Lung (tissue), 17 donors: ENCODE measurements at places on chromosomes 2 and 18. TPM values are rescaled to one million over a fixed set of nuclear protein-coding genes. Genes with fewer than 3 reads are reported as not detected.

The SNTG2 gene
- 0.31 TPM for polyA plus RNA-seq

The SPATA3 gene
- not detected for polyA plus RNA-seq

- DNase-seq, result no peak
These were observed 48.3 kb upstream of the MYL1 start for GRCh38 chr2:210363261-210363660.

The SLC9A4 gene
- polyA plus RNA-seq, result not detected

DNA sequence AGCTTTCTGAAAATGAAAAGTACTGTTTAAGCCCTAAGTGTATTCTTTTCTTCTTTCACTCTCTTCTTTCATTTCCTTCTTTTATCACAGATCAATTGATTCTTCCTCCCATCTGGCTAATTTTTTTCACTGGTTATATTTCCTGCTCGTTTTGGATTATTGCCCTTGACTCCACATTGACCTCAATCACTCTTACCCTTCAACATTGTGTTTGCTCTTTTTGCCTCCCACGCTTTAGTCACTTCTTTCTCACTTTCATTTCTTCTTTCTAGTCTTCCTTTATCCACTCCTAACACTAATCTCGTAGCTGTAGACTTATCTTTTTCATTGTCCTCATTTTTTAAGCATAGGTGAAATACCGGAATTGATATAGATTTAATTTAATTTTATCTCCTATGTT is 320.3 kb upstream of the VRK2 start:
- DNase-seq, result no peak

DNA sequence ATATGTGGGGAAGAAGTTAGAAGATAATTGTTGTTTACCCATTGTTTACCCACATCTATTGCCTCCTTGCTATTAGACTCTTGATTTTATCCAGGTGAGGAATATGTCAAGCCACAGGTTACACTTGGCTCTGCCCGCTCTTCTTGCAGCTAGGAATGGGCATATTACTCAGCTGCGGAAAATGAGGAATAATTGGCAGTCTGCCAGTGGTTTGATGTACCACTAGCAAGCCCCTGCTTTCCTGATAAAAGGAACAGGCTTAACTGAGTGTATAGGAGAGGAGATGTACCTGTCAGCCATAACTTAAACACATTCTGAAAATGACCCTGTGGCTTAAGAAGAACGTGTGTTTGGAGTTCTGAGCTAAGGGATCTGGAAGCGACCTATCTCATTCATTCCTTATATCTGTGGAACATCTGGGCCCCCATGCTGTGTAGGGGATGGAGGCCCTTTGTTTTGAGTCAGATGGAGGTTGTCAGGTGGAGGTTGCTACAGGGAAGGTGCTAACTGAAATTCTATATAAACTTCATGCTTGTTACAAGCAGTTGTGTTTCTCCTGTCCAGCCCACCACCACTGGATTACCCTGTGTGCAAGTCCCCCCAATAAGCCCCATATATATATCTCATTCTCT is 4.6 kb upstream of the FMNL2 start:
- DNase-seq, result no peak

GRCh38 chr2:85537600-85538506 is 1.1 kb upstream of the MAT2A start:
- peak; percentile 75 for DNase-seq

DNA sequence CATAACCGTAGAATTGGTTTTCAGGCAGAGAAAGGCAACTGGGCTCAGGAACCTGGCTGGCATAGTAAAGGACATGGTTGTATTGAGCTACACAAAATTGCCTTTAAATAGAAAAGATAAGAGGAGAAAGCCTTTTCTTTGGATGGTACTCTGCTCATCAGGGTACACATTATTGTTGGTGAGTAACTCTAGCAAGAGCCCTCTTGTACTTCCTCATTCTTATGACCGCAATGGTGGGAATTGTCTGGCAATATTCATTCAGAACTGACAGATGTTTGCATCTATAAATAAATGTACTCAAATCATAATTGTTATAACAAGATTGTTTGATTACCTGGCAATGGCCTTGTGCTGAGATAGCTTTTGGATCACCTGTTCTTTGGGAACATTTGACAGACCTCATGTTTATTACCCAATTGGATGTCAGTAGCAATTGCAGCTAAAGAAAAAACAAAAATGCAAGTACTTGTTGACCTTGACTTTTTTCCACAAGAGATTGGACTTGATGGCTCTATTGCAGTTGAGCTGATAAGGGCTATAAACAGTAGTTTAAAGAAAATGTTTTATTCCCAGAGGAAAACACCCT is 43.9 kb downstream of the MEIS1 start:
- no peak for DNase-seq

GRCh38 chr2:164694275-164694695 is 73.0 kb upstream of the GRB14 start:
- DNase-seq, result peak; percentile 21

DNA sequence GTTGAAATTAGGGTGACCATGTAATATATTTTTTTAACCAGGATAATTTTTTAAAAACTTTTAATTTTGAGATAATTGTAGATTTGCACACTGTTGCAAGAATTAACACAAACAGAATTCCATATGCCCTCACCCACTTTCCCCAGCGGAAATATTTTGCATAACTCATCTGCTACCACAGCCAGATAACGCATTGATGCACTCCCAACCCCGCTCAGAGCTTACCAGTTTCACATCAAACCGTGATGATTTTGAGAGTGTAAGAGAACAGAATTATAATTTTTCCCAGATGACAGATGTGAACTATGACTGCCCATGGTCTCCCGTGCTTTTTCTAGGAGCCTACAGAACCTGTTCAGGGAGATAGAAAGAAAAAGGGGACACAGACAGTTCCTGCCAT is 35.2 kb upstream of the LDLRAD4 start:
- DNase-seq, result no peak

GRCh38 chr2:167943897-167944296 is 303.5 kb downstream of the STK39 start:
- DNase-seq, result no peak

The SMAD4 gene
- polyA plus RNA-seq, result 34.8 TPM

DNA sequence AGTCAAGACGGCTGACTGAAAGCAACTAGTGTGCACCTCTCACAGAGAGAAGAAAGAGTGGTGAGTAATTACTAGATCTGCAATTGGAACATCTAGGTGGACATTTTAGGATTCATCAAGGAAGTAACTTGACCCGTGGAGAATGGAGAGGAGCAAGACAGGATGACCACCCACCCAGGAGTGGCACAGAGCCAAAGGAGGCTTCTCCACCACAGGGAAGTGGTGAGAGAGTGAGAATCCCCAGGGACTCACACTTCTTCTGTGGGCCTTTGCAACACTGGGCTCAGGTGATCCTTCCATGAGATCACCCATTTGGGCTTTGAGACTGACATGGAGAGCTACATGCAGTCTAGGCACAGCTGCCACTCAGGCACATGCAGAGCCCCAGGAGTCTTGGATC is 132.8 kb upstream of the GALNT5 start:
- DNase-seq, result no peak

The CCDC68 gene
- 6.7 TPM for polyA plus RNA-seq

DNA sequence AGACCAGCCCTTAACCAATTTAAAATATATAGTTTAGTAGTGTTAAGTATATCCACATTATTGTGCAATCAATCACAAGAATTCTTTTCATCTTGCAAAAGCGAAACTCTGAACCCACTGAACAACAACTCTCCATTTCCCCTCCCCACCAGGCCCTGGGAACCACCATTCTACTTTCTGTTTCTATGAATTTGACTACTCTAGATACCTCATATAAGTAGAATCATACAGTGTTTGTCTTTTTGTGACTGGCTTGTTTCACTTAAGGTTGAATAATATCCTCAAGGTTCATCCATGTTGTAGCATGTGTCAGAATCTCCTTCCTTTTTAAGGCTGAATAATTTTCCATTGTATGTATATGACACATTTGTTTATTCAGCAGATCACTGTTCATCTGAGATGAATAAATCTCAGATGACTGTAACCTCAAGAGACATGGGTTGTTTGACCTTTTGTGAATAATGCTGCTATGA is 8.1 kb upstream of the SOS1 start:
- no peak for DNase-seq

GRCh38 chr2:67516899-67517530 is 119.9 kb downstream of the ETAA1 start:
- DNase-seq, result peak; percentile 93

DNA sequence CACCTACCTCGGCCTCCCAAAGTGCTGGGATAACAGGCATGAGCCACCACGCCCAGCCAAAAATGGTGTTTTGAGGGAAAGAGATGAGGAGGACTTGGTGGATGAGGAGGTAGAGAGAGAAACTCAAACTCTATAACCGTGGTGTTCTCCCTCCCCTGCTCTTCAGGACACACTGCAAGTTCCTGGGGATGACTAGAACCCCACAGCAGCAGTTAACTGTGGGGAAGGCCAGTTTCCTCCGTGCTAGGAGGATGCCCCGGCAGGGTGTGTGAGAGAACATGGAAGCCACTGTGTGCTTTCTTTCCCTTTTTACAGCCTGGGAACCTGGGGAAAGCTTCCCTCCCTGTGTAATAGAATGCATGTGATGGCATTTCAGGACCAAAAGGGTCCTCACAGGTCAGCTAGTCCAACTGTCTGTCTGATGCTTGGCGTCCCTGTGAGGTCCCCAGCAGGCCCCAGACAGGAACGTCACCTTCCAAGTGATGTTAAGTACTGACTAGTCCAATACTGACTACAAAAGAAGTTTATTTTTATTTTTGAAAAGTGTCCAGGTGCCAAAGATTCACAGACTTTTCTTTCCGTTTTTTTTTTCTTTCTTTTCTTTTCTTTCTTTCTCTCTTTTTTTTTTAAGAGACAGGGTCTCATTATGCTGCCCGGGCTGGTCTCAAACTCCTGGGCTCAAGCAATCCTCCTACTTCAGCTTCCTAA is 38.9 kb downstream of the MYCN start:
- DNase-seq, result no peak

The DUSP2 gene
- 3.5 TPM for polyA plus RNA-seq

DNA sequence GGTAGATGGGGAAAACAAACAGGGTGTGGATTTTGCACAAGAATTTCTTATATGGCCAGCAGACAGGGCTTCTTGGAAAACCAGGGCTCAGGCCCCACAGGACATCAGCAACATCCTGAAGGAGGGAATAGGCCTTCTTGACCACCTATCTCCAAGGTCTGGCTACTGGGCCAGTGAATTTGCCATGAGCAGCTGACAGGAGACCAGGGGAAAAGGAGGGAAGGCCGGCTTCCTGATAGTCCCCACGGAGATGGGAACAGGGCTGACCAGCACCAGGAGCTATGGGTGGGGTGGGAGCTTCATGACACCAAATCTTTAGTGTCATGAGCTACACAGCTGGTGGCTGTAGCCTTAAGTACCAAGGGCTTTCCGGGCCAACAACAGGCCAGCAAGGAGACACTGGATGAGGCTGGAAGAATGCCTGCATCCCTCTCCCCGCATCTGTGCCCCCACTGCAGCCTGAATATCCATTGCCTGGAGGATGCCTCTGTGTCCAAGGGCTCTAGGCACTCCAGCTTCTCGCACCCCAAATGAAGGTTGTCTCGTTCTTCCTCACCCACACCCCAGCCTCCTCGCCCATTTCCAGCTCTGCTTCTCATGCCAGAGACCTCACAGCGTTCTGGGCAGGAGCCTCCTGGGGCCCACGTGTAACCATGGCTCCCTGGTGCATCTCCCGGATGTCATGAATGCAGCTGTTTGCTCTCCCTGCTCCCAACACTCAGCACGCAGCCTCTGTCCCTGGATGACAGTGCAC is 74.8 kb downstream of the EMX1 start:
- no peak for DNase-seq

- no peak for DNase-seq
These were observed 371.9 kb downstream of the RAD51AP2 start for GRCh38 chr2:17146358-17146757.

DNA sequence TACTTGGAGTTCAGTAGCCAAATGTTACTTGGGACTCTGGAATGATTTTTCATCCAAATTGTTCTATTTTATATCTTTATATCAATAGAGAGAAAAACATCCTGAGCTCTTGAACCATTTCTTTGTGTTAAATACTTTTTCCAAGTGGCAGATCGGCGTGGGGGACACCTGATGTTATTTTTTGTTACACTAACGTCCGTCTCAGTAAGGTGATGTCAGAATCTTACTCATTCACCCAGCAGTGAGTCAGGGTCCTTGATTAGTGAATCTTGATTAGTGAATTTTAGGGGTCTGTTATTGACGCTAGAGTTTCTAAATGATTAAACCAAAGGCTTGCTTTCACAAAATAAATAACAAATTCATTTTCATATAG is 1.7 kb downstream of the MIB1 start:
- no peak for DNase-seq

DNA sequence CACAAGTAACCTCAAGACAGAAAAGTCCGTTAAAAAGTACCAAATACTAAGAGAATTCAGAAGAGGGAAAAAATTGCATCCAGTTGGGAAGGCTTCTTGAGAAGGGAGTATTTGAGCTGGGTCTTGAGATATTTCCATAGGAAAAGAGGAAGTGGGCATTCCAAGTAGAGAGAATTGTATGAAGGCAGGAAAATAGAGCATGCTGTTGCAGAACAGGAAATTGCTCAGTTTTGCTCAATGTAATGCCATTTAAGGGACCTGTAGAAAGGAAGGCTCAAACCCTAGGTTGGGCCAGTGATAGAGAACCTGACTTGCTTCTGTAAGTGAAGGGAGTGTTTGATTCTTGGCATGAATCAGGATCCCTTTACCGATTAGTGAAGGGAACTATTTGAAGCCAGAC is 1.0 kb upstream of the ZC3H8 start:
- DNase-seq, result no peak

GRCh38 chr2:21067125-21067524 is 23.3 kb upstream of the APOB start:
- DNase-seq, result no peak

The PROKR1 gene
- 0.01 TPM for polyA plus RNA-seq

The TGFA gene
- 3.8 TPM for polyA plus RNA-seq

DNA sequence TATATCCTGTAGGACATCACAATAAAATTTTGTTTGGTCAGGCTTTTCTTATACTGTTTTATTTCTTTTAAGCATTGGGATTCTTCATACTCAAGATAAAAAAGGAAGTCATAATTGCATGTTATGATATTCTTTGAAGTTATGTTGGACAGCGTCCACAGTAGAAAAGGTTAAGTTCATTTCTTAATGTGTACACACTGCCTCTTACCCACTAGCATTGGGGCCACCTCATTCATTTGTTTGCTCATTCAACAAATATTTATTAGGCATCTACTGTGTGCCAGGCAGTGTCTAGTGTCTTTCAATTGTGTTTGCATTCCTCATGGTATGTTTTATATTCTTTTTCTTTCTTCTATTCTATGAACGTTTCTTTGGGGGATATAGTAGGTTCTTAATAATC is 70.2 kb downstream of the PTPRM start:
- DNase-seq, result no peak

The CYP27C1 gene
- 0.07 TPM for polyA plus RNA-seq

The UGT1A3 gene
- polyA plus RNA-seq, result not detected

The GREB1L gene
- polyA plus RNA-seq, result 0.08 TPM

DNA sequence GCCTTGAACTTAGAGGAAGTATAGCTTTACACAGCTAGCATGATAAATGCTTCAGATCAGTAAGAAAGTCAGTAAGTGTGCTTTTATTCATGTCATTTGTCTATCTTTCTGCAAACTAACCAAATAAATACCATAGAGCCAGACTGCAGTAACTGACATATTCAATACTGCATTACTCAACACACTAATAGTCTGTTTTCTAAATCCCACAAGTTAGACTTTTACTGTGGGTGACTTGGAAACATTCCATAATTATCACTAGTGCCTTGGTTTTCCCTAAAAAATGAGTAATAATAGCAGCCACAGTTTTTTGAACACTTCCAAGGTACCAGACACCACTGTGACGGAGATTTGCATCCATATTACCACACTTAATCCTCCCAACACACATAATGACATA is 33.0 kb downstream of the ACVR1 start:
- no peak for DNase-seq

The RFX8 gene
- polyA plus RNA-seq, result 0.11 TPM

GRCh38 chr2:158619496-158619895 is 162.7 kb downstream of the PKP4 start:
- DNase-seq, result no peak
